Thoracic aorta (tissue), 2 donors: ENCODE measurements at places on chromosomes 13 and 19. TPM values are rescaled to one million over a fixed set of nuclear protein-coding genes. Genes with fewer than 3 reads are reported as not detected.
A peak's percentile ranks its signal among the peaks of the same experiment; 100 is the strongest.

ZNF382 gene
- 2.7 TPM for total RNA-seq

DMKN gene
- total RNA-seq = 26.1 TPM

- no peak overlapping the region for H3K4me3 ChIP-seq
- H3K36me3 ChIP-seq = no peaks in the 10 kb centered on the region
- no peak for DNase-seq
- no peaks in the 10 kb centered on the region for H3K27me3 ChIP-seq
- no peaks in the 10 kb centered on the region for H3K4me1 ChIP-seq
- no peak overlapping the region for H3K27ac ChIP-seq
Measured at GRCh38 chr13:99724633-99725517, 223.6 kb downstream of the TM9SF2 start.

NMRK2 gene
- total RNA-seq = 1.8 TPM

DNA sequence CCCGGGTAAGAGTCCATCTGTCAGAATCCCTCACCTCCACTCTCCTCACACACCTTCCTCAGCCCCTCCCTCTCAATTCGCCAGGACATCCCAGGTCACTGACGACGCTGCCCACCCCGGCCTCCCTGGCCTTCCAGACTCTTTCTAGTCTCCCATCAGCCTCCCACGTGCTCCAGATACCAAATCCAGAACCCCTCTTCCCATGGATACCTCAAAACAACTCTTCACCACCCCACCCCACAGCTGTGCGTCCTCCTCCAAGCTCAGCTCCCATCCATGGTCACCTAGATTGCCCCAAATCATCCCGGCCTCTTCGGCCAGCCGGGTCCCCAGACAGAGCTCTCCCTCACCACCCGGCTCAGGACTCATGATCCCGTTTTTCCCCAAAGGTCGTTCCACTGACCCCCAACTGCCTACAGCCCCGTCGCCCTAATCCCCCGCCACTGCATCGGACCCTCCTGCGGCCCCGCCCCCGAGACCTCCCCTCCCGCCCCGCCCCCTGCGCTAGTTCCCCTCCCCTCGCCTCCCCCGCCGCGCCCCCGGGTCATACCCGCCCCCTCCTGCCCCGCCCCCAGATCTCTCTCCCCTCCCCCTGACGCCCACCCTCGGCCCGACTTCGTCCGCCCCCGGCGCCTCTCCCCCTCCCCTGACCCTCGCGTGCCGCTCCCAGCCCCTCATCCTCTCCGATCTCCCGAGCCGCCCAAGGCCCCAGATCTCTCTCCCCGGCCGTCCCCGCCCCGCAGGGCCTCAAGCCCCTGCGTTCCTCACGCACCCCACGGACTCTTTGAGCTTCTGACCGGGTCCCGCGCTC is 546 bp downstream of the UBXN6 start:
- peak overlapping the region; percentile 86 for H3K4me3 ChIP-seq
- H3K4me1 ChIP-seq = peaks cover 15% of the 10 kb centered on the region
- H3K27me3 ChIP-seq = no peaks in the 10 kb centered on the region
- peaks cover 22% of the 10 kb centered on the region for H3K36me3 ChIP-seq

- no peak for DNase-seq
- no peak overlapping the region for H3K27ac ChIP-seq
- H3K27me3 ChIP-seq = no peaks in the 10 kb centered on the region
- H3K4me1 ChIP-seq = no peaks in the 10 kb centered on the region
- no peak overlapping the region for H3K4me3 ChIP-seq
- no peaks in the 10 kb centered on the region for H3K36me3 ChIP-seq
Measured at GRCh38 chr13:27496006-27496405, 45.6 kb upstream of the MTIF3 start.

DNA sequence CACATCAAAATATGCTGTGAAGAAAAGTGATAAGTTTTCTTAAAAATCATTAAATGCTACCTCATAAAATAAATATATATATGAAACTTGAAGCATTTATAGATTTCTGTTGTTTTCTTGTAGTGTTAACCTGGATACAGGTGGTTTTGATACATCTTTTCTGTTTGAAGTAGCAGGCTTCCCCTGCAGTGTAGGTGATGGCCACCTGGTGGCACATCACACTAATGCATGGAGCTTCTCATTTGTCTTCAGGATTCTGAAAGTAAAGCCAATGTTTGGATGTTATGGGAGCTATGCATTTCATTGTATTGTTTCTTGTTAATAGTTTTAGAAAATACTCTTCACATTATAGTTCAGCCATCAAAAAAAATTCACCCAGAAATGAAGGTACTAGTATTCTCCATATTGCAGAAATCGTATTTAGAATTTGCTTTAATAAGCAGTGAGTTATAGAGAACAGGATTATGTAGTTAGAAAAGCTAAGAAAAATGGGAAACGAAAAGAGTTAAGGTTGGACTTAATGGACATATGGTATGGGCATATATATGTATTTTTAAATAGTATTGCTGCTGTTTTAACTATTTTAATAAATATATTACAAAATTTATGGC is 18.7 kb downstream of the GPR180 start:
- peaks cover 10% of the 10 kb centered on the region for H3K36me3 ChIP-seq
- DNase-seq = no peak
- H3K27me3 ChIP-seq = no peaks in the 10 kb centered on the region
- H3K27ac ChIP-seq = no peak overlapping the region
- H3K4me3 ChIP-seq = no peak overlapping the region

DNA sequence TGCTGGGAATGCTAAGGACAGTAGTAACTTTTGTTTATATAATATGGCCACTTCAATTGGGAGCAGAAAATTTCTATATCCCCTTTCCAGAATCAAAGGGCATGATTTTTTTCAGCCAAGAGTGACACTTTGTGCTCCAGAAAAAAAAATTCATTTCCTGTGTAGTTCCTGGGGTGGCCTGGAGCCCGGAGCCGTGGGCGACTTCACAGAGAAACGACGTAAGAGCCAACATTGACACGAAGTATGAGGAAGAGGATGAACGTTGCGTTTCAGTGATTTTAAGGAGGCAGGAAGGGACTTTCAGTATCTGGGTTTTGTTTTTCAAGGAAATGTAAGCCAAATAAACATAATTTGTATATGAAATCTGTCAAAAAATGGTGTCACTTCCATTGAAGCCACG is 187.6 kb downstream of the STK24 start:
- H3K27me3 ChIP-seq = no peaks in the 10 kb centered on the region
- no peak overlapping the region for H3K27ac ChIP-seq
- no peak for DNase-seq
- H3K4me1 ChIP-seq = no peaks in the 10 kb centered on the region

VSIG10L gene
- 1.6 TPM for total RNA-seq

GRCh38 chr13:29136341-29136740 is 316.2 kb downstream of the MTUS2 start:
- H3K27me3 ChIP-seq = no peaks in the 10 kb centered on the region
- no peak overlapping the region for H3K27ac ChIP-seq
- no peak for DNase-seq
- H3K4me1 ChIP-seq = peaks cover 13% of the 10 kb centered on the region
- no peaks in the 10 kb centered on the region for H3K36me3 ChIP-seq

DNA sequence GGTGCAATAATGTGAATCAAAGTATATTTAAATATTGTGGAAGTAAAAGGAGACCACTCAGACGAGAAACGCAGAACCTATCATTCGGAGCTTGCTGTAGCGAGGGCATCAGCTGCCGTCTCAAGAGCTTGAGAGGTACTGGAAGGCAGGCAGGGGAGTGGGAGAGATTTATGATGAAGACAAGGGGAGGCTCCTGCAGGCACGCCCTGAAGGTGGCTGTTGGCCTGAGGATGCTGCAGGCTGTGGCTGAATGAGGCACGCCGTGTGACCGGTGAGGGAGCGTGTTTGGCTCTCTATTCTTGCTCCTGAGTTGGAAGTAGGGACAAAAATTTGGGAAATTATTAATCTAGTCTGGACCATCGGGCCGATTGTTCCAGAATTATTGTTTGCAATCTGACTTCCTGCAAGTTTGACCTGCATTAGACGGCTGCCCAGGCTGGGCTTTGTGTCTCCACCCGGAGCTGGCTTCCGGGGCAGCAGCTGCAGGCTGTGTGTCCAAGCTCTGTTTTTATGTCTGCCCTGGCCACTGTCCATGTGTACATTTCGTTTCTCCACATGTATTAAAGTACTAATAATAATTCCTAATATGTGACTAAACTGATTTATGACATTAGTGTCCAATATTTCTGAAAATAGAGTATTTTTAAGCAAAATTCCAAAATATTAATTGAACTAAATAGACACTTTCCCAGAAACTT is 91.1 kb upstream of the ANKRD10 start:
- peak overlapping the region; percentile 56 for H3K4me3 ChIP-seq
- peak; percentile 16 for DNase-seq
- H3K27ac ChIP-seq = peak overlapping the region; percentile 92
- H3K4me1 ChIP-seq = peaks cover 27% of the 10 kb centered on the region
- H3K27me3 ChIP-seq = no peaks in the 10 kb centered on the region

DACH1 gene
- 0.14 TPM for total RNA-seq

CCL25 gene
- total RNA-seq = not detected

DNA sequence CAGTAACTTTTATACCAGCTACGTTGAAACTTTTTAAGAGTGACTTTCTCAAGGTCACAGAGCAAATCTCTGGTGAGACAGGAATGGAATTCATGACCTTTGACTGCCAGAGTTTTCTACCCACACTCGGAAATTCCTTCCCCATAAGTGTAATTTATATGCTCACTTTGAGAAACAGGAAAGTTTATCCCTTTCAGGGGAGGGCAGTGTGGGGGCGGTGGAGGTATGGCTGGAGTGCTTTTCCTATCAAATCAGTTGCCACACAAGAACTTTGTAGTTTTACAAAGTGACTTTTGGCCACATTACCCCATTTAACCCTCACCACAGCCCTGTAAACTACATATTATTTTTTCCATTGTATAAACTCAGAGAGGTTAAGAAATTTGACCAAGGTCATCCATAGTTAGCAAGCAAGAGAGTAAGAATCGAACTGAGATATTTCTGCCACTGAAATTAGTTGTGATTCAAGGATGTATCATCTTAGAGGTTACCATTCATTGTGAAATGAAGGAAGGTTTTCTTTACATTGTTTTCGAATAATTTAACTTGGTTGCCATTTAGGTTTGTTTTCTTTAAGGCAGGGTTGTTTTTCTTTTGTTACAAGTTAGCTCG is 5.9 kb downstream of the KLF12 start:
- DNase-seq = no peak
- H3K4me3 ChIP-seq = peak overlapping the region; percentile 22
- H3K4me1 ChIP-seq = peaks cover 50% of the 10 kb centered on the region
- no peaks in the 10 kb centered on the region for H3K27me3 ChIP-seq
- H3K36me3 ChIP-seq = no peaks in the 10 kb centered on the region

- DNase-seq = no peak
- peaks cover 99% of the 10 kb centered on the region for H3K4me1 ChIP-seq
- no peaks in the 10 kb centered on the region for H3K36me3 ChIP-seq
- H3K27ac ChIP-seq = peak overlapping the region; percentile 22
- H3K27me3 ChIP-seq = no peaks in the 10 kb centered on the region
- peak overlapping the region; percentile 46 for H3K4me3 ChIP-seq
Measured at GRCh38 chr19:15293781-15294491, 38.4 kb downstream of the BRD4 start.

CYP4F8 gene
- total RNA-seq = not detected

GRCh38 chr13:51923983-51924539 is 62.3 kb downstream of the CCDC70 start:
- no peak for DNase-seq
- H3K36me3 ChIP-seq = no peaks in the 10 kb centered on the region
- no peaks in the 10 kb centered on the region for H3K27me3 ChIP-seq
- no peaks in the 10 kb centered on the region for H3K4me1 ChIP-seq

OR7A5 gene
- total RNA-seq = not detected
